ENCODE measurements at places on chromosomes 11 and 22. TPM values are rescaled to one million over a fixed set of nuclear protein-coding genes. Genes with fewer than 3 reads are reported as not detected.

The TCN2 gene
- 58.1 TPM for total RNA-seq

The UBE4A gene
- 55.9 TPM for total RNA-seq

The CCDC73 gene
- total RNA-seq: not detected

The SULT4A1 gene
- total RNA-seq: 0.98 TPM

The UPB1 gene
- not detected for total RNA-seq

The BRSK2 gene
- total RNA-seq: 0.48 TPM

The KRTAP5-7 gene
- total RNA-seq: not detected

The TUBA8 gene
- total RNA-seq: 3.9 TPM

The CCDC90B gene
- total RNA-seq: 52.6 TPM

The POLR2L gene
- 79.4 TPM for total RNA-seq

The IL18BP gene
- total RNA-seq: 9.1 TPM

The HBB gene
- total RNA-seq: not detected

The DERL3 gene
- total RNA-seq: not detected

The HOATZ gene
- not detected for total RNA-seq

The OR5B21 gene
- total RNA-seq: not detected

The OR51I1 gene
- not detected for total RNA-seq

The DEUP1 gene
- total RNA-seq: not detected

The CALCA gene
- total RNA-seq: not detected

The AQP11 gene
- total RNA-seq: 0.19 TPM

The RCOR2 gene
- total RNA-seq: 0.29 TPM

The ROBO4 gene
- 745 TPM for total RNA-seq

The BBOX1 gene
- not detected for total RNA-seq

The DNAJB13 gene
- total RNA-seq: not detected

The MMP13 gene
- not detected for total RNA-seq

The GALNT18 gene
- total RNA-seq: 27.3 TPM

The INTS4 gene
- total RNA-seq: 36.6 TPM

The TRAPPC4 gene
- total RNA-seq: 54.2 TPM

The SLC6A5 gene
- total RNA-seq: not detected

The KCTD14 gene
- 0.48 TPM for total RNA-seq

The ART5 gene
- total RNA-seq: not detected

The OR51E2 gene
- total RNA-seq: not detected

The LRRN4CL gene
- 0.19 TPM for total RNA-seq

The TRIM5 gene
- 89.2 TPM for total RNA-seq

The GPR83 gene
- total RNA-seq: not detected

The NPAS4 gene
- not detected for total RNA-seq

The OR8A1 gene
- total RNA-seq: not detected

The BEST1 gene
- not detected for total RNA-seq

The KLHL35 gene
- 2.0 TPM for total RNA-seq

The PCF11 gene
- 56.3 TPM for total RNA-seq

The BIRC3 gene
- 4.3 TPM for total RNA-seq

The OR51B5 gene
- total RNA-seq: not detected

The CCDC82 gene
- 20.3 TPM for total RNA-seq

The CLCF1 gene
- 4.6 TPM for total RNA-seq

The CBLIF gene
- not detected for total RNA-seq

The RIMBP3C gene
- total RNA-seq: 0.19 TPM

The C11orf21 gene
- total RNA-seq: not detected

The DRD2 gene
- not detected for total RNA-seq

The PHLDB1 gene
- total RNA-seq: 153 TPM

The GRAP2 gene
- not detected for total RNA-seq

The TKFC gene
- 28.1 TPM for total RNA-seq

The CHEK2 gene
- 12.5 TPM for total RNA-seq

The OR56A1 gene
- total RNA-seq: not detected

The WT1 gene
- not detected for total RNA-seq

The ACP2 gene
- 43.1 TPM for total RNA-seq

The GPHA2 gene
- not detected for total RNA-seq

The KBTBD3 gene
- total RNA-seq: 3.3 TPM

The INPP5J gene
- total RNA-seq: 0.33 TPM

The TOP3B gene
- total RNA-seq: 36.1 TPM

The ARCN1 gene
- 177 TPM for total RNA-seq

The UBE2L3 gene
- total RNA-seq: 54.2 TPM

Measured in vein endothelial cell (primary cell).